Spleen (tissue), 13 donors: ENCODE measurements at places on chromosomes 12 and 14. TPM values are rescaled to one million over a fixed set of nuclear protein-coding genes. Genes with fewer than 3 reads are reported as not detected.

Gene CAPZA3
- total RNA-seq = not detected

- DNase-seq = no peak
Measured at GRCh38 chr12:104132351-104132956, 5.6 kb downstream of the NFYB start.

Gene AQP6
- total RNA-seq = not detected

DNA sequence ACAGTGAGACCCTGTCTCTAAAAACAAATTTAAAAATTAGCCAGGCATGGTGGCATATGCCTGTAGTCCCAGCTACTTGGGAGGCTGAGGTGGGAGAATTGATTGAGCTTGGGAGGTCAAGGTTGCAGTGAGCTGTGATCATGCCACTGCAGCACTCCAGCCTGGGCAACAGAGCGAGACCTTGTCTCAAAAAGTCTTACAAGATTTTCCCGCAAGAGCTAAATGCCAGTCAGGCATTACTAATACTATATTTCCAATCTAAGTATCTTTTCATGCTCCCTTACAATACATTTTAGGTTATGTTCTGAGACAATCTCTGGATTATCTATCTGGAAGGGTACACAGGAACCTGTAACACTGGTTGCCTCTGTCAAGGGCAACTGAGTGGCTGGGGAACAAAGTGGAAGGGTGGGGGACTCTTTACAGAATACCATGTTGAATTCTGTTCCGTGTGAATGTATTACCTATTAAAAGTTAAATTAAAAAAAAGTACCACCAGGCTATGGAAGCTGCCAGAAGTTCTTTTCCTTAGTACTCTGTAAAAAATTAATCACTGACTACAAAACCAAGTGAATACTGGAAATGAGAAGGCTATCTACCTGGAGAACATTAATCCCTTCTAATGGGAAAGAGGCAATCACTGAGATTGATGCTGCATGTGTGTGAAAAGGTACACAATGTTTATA, 56.7 kb downstream of the BTBD7 start:
- DNase-seq = no peak

- DNase-seq = no peak
Measured at GRCh38 chr12:48794870-48795269, 6.0 kb upstream of the ADCY6 start.

DNA sequence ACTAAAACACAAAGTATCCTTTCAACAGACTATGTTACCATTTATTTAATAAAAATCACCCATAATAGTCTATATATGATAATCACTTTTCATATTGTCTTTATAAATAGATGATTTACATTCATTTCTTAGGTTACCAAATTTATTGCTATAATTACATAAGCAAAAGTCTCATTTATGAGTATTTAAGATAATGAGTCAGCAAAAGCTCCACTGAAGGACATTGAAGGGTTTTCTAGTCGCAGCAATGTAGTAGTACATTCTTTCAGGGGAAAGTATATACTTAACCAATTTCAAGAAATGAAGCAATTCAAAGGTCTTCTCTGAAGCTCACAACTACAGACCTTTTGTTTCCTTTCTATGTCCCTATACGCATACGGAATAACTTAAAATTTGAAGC, 110.9 kb downstream of the NOVA1 start:
- no peak for DNase-seq

Gene SMOC1
- 60.2 TPM for total RNA-seq

- DNase-seq = no peak
Measured at GRCh38 chr12:32692358-32692757, 13.3 kb downstream of the DNM1L start.

GRCh38 chr12:19273482-19274330, 144.2 kb downstream of the PLEKHA5 start:
- DNase-seq = no peak

- DNase-seq = peak; percentile 90
Measured at GRCh38 chr12:121400332-121401139, 618 bp downstream of the RNF34 start.

Gene PRKCH
- 105 TPM for total RNA-seq

GRCh38 chr14:84704601-84705000, 825.3 kb upstream of the FLRT2 start:
- DNase-seq = no peak

DNA sequence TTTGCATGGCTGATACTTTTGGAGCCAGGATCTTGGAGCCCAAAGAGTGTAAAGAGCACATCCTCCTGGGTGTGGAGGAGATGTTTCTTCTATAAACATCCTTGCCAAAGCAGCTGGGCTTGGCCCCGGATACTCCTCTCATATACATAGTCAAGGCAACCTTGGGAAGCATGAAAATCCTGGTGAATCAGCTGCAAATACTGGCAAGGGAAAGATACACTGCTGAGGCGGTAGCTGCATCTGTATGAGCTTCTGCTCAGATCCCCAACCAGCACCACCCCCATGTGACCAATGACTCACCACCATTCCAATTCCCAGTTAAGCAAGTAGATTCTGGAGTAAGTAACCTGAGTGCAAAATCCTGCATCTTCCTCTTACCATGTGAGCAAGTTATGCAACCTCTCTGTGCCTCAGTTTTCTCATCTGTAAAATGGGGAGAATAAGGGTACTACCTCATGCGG, 567.4 kb downstream of the MED13L start:
- DNase-seq = no peak

Gene PLBD1
- 80.0 TPM for total RNA-seq

DNA sequence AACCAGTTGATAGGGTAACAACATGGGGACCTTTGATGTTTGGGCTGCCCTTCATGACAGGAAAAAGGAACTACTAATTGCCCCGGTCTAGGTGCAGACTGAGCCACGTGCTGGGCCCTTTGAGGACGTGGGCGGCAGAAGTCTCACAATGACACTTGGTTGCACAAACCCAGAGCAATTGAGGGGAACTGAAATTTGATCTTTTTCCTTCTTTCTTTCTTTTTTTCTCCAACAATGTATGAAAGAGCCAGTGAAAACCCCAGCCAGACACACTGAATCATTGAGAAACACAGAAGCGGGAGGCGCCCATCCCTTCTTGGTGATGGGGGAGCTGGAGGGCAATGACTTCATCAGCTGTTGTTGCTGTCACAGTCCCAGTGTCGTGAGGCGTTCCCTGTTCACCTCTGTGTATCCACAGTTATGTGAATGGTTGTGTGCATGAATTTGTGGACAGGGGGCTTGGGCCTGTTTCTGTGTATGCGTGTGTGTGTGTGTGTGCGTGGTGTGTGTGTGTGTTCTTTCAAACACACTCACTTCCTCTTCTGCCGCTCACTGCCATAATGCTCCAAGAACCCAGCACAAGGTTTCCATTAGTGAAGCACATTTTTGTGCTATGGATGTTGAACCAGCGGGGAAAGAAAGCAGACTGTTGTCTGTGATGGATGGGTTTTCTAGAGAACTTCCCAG, 137.5 kb upstream of the CCND2 start:
- peak; percentile 87 for DNase-seq

Gene TAS2R42
- not detected for total RNA-seq

GRCh38 chr14:52329678-52330369, 15.7 kb downstream of the PTGER2 start:
- DNase-seq = no peak

DNA sequence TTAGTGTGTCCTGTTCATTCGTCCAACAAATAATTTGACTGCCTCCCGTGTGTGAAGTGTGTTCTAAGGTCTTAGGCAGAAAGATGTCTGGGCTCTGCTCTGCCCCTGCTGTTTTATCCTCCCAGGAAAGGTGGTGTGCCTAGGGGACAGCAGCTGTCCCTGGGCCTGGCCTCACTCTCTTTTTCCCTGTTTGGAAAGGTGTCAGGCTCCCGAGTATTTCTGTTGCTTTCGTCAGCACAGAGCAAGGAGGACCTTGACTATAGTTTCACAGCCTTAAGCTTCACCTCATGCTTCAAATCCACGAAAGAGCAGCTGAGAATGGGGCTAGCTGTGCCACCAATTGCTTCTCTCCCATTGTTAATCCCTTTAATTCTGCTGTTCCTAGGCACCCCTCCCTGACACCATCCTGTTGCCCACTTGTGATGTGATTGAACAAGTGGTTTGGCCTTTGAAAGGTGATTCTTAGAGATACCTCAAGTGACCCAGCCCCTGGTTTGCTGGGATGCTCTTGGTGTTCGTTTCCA, 54.2 kb downstream of the TGFB3 start:
- no peak for DNase-seq

DNA sequence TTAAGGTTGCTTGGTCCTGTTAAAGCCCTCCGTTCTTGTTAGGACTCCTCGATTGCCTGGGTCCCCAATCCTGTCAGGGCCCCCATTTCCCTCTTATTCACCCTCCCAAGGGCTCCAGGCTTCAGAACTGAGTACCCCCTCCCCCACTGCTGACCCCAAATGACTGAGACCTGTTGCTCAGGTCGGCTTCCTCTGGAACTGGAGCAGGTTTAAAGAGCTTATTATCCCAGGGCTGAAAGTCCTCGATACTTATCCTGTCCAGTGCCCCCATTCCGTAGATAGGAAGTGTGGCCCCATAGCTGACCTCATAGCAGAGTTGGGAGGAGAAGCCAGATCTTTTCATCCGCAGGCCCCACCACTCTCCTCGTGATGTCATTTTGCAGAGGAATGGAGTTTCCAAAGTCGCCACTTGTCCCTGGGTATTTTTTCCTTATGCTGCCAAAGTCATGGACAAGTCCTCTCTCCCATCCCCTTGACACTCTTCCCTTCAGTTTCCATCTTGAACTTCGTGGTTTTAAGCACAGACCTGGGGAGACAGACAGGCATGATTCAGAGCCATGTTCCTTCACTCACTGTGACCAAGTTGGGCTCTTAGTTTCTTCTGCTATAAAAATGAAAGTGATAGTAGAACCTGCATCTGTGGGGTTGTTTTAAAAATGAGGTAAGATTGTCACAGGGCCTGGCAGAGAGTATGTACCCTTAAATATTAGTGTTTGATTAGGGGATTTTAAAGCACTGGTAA, 1.2 kb downstream of the USP30 start:
- DNase-seq = no peak

Gene COX8C
- total RNA-seq = not detected

DNA sequence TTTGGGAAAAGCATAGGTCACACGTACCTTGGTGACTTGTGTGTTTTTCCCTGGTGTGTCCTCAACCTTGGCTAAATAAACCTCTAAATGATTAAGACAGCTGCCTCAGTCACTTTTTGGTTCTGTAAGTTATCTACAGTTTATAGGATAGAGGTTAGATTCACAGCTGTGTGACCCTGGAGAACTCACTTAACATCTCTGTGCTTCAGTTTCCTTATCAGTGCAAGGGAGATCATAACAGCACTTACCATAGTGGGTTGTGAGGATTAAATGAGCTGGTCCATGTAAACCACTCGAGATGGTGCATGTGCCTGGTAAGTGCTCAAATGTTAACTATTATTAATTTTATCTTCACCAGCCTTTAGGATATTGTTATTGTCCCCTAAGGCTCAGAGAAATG, 35.4 kb upstream of the CHST11 start:
- no peak for DNase-seq

DNA sequence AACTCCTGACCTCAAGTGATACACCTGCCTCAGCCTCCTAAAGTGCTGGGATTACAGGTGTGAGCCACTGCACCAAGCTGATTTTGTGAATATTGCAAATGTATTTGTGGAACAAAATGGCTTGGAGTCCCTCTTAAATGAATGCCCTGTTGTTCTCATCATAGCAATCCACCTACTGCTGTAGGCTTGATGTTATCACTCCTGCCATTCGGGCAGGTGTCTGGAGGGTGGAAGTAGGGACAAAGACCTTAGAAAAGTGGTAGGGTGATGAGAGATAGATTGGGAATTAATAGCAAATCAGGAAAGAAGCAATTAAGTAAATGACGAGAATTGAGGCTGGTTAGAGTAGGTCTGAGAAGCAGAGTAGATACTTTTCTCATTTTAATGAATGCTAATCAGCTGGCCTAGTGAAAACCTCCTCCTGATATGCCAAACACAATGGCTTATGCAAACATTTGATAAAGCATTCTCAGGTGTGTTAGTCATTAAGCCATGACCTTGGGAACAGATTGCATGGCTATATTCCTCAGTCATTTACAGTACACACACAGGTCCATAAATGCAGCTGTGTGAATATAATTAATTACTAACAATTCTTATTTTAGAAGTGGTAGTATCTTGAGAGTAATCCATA, 60.5 kb upstream of the USP44 start:
- no peak for DNase-seq

Gene SDSL
- total RNA-seq = 4.4 TPM

- DNase-seq = no peak
Measured at GRCh38 chr14:91219517-91220389, 24.8 kb downstream of the GPR68 start.

- no peak for DNase-seq
Measured at GRCh38 chr14:69845050-69845581, 34.1 kb upstream of the SMOC1 start.

DNA sequence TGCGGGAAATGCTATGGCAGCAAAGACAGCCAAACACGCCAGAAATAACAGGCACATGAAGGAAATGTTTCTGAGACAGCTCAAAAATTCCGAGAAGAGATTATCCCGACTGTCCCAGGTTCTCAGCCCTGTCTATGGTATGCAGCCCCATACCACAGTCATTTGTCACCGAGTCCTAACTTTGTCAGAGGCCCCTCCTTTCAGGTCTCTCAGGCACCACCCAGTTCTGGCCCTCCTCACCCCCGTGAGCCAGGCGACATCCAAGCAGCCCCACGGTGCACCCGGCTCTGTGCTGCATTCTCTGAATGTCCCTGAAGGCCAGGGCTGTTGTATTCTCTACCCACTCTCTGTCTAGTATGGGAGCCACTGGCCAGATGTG, 24.0 kb downstream of the SSH1 start:
- DNase-seq = peak; percentile 46

DNA sequence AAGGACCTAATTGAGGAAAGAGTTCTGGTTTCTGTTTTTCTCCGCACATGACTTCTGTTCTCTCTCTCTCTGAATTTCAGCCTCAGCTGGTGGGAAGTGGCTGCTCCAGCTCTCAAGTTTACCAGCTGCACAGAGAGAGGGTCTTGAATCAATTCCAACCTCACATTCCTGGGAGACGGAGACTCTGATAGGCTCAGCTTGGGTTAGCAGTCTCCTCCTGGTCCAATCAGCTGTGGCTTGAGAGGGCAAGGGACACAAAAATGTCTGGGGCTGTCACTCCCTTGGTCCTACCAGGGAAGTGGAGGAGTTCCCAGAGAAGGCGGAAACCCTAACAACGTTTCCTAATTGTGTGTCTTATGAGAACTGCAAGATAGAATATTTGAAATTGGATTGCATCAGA, 7.0 kb downstream of the CCDC63 start:
- DNase-seq = no peak

GRCh38 chr14:76919431-76920330, 93.5 kb downstream of the LRRC74A start:
- DNase-seq = no peak

DNA sequence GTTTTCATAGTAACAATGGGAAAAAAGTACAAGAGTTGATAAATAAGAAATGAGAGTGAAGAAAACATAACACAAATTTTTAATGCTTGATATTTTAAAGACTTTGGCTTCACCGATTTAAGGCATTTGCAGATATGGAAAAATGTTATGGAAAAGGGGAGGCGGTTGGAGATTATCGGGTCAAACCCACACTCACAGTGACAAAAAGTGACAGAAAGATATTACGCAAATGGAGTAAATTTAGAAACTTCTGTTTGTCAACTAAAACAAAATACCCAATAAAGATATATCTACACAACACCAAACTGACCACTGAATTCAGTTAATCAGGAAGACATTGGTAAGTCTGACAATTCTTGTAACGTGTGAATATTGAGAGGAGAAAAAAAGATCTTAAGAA, 2.5 kb downstream of the PPP1R12A start:
- no peak for DNase-seq

Gene SETD3
- 84.4 TPM for total RNA-seq
